Amygdala (tissue), 56 donors: ENCODE measurements at places on chromosomes 4 and X.

- no peak for DNase-seq
These were observed 108.4 kb upstream of the NOCT start for GRCh38 chr4:138907174-138907573.

DNA sequence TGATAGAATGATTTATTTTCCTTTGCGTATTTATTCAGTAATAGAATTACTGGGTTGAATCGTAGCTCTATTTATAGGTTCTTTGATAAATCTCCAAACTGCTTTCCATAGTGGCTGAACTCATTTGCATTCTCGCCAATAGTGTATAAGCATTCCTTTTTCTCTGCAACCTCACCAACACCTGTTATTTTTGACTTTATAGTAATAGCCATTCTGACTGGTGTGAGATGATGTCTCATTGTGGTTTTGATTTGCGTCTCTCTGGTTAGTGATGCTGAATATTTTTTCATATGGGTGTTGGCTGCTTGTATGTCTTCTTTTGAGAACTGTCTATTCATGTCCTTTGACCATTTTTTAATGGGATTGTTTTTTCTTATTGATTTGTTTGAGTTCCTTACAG, 160.7 kb downstream of the MID1IP1 start:
- no peak for DNase-seq

- DNase-seq: no peak
These were observed 14.8 kb downstream of the ARHGEF6 start for GRCh38 chrX:136765821-136766356.

GRCh38 chrX:150558424-150558823, 10.0 kb upstream of the MTM1 start:
- no peak for DNase-seq

DNA sequence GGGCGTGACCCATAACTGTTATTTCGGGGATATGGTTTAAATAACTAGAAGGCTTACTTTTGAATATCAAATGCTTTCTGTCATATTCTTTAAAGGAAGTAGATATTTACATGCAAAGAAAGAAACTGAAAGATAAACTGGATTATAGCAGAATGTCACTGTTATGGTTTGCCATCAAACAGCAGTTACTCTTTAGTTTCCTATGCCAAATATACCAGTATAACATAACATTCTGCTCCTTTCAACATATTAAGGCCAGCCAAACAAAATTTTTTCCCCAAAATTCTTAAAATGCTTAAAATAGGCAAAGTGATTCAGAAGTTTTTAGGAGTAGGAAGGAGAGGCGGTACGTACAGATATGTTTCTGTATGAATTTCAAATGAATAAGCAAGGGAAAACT, 27.0 kb downstream of the KDM6A start:
- DNase-seq: no peak

GRCh38 chr4:170022211-170022610, 4.0 kb downstream of the MFAP3L start:
- no peak for DNase-seq

DNA sequence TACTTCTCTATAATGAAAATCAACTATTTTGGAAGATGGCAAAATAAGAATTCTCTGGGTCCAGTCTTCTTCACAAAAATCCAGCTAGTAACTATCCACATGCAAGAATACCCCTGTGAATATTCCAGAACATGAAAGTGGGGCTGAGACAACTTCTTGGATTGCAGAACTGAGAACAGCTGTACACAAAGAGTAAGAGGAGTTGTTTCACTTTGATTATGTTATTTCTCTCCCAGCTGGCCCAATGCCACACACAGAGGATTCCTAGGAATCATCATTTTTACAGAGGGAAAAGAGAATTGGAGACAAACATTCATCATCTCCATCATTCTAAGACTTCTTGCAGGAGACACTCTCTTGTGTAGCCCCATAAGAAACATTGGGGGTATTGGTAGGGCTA, 782.2 kb upstream of the LCORL start:
- no peak for DNase-seq

DNA sequence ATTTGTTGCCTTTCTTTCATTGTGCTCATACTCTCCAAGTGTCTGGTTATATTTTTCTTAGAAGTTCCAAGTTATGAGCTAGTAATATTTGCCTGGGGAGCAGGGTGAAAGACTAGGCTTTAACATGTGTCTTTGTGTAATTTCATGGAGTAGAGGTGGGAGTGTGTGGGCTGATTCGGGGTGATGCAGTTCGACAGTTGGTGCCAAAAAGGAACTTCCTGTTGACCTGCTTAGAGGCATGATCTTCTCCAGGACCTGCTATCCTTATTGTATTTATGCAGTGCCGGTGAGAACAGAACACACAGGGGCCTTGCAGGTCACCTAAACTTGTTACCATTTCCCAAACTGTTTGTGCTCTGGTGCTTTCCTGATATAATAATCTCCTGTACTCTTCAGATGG, 21.2 kb downstream of the USP53 start:
- DNase-seq: no peak

GRCh38 chr4:18686338-18687037, 664.9 kb upstream of the LCORL start:
- no peak for DNase-seq

DNA sequence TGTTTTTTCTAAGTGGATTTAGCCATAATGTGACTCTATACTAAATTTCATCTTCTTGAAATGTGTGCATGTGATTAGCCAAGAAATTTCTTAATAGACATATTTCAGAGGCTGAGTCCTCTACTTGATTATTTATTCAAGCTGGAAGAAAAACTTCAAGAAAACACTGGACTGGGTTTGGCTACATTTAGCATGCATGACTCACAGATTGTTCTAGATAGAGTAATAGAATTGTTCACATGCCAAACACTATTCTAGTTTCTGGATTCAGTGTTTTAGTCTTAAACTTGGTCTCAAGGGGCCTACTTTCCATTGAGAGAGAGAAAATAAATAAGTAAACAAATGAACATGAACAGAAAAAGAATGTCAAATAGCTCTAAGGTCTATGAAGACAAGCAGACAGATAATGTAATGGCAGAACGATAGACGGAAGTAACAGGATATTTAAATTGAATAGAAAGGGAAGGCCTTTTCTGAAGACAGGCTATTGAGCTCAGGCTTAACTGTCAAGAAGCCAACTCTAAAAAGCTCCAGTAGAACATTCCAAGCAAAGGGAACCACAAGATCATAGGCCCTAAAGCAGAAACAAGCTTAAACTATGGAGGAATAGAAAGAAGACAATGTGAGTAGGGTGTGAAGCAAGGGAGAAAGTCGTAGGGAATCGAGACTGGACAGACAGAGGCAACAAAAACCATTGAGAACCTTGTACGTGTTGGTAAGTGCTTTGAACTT, 104.6 kb downstream of the TMEM144 start:
- no peak for DNase-seq
